Endodermal cell (in vitro differentiated cells): ENCODE measurements at places on chromosomes 1 and 21.
A peak's percentile ranks its signal among the peaks of the same experiment; 100 is the strongest.

GRCh38 chr1:214362188-214362882, 81.4 kb downstream of the SMYD2 start:
- DNase-seq: peak; percentile 26

DNA sequence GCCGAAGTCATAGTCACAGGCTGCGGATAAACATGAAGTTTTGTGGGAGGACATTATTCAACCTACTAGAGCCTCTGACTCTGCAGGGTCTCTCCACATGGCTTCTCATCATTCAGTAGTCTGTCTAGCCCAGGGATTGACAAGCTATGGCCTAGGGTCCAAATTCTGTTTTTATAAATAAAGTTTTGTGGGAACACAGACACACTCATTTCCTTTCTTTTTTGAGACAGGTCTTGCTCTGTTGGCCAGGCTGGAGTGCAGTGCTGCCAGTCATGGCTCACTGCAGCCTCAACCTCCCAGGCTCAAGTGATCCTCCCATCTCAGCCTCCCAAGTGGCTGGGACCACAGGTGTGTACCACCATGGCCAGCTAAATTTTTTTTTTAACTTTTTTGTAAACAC, 8.1 kb upstream of the ENO1 start:
- no peak for DNase-seq

DNA sequence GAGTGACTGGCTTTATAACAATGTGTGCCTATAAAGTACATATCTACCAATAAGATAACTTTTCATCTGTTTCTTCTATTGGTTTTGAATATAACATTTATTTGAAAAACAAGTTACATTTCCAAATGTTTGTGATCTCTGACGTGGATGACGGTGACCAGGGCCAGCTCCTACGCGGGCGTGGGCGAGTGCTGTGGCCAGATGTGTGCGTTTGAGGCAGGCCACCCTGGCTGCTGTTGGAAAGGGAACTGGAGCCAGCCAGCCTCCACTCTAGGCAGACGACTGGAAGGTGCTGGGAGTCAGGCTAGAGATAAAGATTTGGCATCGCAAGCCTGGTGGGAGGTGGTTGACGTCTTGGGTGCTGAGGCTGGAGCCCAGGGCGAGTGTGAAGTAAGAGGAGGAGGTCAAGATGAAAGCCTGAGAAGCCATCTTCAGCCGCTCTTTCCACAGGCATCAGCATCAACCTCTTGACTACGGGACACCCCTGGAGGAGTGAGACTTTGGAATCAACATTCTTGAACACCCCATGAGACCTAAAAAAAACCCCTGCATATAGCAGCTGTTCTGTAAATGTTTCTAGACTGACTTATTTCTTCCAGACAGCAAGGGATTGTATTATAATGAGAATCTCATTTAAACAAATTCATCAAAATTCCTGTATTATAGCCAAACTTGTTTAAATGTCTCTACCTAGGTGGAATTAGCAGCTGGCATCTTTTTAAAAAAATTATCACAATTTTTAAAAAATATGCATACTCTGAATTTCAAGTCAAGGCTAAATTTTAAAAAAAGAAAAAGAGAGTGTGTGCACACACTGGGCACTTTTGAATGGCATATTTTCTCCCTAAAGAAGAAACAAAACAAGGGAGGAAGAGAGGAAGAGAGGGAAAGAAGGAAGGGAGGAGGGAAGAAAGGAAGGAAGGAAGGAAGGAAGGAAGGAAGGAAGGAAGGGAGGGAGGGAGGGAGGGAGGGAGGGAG, 112.5 kb upstream of the SLC44A3 start:
- peak; percentile 45 for DNase-seq

DNA sequence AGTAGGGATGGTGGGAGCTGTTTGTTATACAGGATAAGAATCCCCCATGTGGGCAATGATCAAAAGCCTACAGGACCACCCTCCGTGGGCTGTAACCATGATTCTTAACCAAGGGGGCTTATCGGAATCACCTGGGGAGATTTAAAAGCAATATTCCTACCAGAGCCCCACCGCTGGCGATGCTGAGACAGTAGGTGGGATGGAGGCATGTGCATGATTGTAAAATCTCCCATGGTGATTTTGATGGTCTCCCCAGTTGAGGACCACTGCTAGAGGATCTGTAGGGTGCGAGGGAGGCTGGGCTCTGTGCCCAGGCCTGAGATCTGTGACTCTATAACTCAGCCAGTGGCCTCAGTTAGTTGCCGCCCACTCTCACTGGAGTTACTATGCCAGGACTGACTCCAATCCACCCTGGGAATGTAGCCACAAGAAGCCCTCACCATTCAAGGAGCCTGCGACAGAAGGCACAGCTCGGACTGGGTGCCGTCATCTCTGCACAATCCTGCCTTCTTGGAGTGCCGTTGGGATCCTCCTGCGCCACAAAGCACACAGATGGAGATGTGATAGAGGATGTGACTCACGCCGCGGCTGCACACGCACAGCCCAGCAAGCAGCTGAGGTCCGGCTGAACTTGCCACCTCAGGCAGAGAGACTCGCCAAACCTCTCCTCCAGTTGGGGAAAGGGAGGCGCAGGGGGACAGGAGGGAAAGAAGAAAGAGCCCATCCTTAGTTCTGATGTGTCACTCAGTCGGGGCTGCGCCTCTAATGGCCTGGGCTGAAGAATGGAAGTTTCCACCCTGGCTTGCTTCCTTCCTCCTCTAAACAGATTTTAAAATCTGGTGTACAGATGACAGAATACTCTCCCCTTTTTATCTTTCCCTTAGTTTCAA, 26.5 kb downstream of the AKNAD1 start:
- no peak for DNase-seq

DNA sequence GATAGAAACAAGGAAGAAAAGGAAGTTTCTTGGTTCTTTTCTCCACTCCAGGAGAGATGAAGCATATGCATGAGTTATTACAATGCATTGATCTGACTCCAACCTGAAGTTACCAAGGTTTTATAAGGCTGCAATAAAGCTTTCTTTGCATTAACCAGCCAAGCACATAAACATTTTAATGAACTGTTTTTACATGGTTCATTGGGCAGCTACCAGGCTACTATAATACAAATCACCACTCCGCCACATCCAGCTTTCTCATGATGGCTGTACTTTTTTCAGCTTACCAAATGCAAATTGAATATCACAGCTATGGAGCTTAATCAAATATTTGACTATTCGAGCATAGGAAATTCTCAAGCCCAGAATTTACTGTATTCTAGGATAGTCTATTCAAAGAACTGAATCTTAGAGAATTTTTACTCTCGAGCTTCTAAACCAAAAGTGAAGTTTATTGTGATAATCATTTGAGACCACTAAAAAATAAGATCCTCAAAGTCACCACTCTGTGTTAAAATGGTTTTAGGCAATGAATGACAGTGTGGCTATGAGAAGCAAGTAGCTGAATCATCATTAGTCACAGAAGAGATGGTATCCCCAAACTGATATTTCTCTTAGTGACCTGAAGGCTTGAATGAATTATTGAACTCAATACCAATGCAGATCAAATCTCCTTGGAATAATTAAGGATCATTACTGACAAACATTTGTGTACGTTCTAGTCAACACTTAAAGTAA, 58.6 kb upstream of the ZNF281 start:
- no peak for DNase-seq

DNA sequence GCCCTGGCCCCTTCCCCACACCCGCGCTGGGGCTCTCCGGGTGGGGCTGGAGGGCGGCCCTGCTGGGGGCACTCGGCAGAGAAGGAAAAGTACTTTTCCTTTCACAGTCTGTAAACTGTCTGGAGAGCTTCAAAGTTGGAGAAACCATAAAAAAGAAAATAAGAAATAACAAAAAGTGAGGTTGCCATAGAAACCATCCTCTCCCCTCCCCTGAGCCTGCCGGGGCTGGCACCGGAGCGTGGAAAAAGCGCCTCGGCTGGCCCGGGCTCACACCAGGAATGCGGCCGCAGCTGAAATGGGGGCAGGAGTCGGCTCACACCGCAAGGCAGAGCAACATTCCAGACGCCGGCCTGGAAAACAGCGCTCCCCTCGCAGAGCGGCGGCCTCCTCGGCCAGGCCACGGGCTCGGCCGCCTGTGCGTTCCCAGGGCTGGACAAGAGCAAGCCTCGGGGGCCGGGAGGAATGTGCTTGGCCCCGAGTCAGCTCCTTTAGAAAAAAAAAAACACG, 69.2 kb downstream of the MORN1 start:
- peak; percentile 69 for DNase-seq

DNA sequence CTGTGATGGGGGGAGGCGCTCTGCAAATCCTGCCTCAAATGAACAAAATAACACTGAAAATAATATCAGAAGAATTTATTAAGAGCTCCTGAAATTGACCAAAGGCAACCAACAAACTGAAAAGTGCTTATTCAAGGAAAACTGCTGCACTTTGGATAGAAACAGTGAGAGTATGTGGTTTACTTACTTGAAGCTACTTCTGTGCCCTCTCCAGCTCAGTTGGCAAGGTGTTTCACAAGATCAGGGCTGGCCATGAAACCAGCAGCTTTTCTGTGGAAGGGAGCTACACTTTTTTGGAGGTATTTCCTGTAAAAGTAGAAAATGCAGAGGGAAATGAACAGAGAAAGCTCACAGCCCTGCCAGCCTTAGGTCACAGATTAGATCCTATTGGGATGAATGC, 310.0 kb upstream of the SPAG17 start:
- no peak for DNase-seq

DNA sequence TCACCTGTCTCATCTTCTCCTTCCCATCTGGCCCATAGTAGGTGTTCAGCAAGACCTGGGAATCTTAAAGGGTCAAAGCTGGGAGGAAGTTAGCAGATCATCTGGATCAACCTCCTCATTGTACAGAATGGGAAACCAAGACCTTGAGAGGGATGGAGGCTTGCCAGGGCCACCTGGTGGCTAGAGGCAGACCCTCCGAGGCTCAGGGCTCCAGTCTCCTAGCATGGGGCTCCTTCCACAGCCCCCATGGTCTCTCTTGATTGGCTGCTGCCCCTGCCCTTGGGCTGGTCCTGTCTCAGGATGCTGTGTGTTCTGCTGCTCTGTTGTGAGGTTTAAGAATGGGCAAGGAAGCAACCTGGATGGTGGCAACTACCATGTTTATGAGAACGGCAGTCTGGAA, 68.7 kb upstream of the CNTN2 start:
- peak; percentile 70 for DNase-seq

GRCh38 chr1:244052016-244052727, 1.1 kb downstream of the ZBTB18 start:
- DNase-seq: peak; percentile 53

- DNase-seq: no peak
These were observed 65.6 kb downstream of the RGSL1 start for GRCh38 chr1:182515556-182515955.

DNA sequence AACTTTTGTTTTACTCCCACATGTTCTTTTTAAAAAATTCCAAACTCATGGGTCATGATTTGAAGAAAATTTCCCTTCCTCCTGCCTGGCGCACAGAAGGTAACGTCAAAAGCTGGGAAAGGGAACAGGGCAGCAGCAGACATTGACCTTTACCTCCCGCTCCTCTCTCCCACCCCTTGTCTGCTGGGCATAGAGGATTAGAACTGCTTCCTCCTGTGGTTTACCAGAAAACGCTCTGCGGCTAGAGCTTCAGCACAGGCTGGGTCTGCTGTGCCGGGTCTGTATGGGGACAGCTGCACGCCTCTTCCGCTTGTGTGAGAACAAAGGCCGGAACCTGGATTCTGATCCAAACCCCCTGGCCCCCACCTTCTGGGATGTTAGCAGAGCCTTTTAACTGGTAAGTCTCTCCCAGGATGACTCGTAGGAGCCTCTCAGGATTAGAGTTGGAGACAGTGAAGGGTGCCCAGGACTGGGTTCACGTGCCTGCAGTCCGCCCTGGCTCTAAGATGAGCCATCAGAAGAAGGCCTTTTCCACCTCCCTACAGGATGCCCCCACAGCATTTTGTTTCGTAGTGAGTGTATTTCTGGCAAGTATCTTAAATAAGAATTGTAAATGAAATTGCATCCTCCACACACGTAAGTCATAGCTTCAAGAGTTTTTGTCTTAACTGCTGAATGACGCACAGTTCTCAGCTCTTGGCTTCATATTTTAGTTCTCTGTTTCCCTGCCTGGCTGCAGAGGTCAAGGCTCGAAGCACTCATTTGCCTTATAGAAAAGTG, 5.2 kb downstream of the H6PD start:
- DNase-seq: no peak

GRCh38 chr1:46364612-46365011, 24.0 kb downstream of the NSUN4 start:
- DNase-seq: no peak

DNA sequence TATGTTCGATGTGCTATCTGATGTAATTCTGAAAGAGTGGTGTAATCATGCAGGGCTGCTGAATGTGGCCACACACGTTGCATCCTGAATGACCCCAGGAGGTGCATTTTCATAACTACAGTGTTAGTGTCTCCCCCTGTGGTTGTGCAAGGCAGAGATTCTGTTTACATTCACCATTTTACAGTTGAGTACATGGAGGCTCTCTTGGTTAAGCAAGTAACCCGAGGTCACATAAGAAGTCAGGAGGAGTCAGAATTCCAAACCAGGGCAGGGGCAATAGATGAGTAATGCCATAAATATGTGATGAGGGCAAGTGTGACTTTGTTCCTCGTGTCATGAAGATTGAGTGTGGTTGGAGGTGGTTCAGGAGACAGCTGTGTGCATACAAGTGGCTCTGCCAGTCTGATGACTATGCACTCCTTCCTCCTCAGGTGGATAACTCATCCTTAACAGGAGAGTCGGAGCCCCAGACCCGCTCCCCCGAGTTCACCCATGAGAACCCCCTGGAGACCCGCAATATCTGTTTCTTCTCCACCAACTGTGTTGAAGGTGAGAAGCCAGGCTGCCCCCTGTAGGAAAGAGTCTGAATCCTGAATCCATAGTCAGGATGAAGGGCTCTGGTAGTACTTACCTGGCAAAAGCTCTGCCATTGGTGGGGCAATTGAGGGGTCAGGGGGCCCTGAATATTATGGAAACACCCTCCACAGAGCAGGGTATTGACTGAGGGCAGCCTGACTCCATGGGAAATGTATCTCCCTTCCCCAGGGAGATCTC, 9.3 kb downstream of the ATP1A2 start:
- peak; percentile 62 for DNase-seq

- DNase-seq: peak; percentile 97
These were observed at the start of gene SMPDL3B for GRCh38 chr1:27934818-27935549. TSS of gene SMPDL3B (plus strand) at chr1:27935000. CDS start at chr1:27935184, 184 bp downstream.

DNA sequence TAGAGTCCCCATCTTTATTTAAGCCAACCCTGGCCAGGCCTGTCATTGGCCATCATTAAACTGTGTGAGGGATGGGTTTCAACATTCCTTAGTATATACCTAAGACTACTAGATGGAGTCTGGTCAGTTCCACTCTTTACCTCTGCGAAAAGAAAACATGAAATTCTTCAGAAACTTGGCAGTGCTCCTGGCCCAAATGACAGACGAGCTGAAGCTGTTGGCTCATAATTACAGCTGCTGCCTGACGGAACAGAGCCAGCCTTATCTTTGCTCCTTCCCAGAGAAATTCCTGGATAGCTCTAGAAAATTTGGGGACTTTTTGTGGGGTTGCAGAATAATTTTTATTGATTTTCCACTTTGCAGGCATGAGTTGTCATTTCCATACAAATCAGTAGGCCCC, 30.4 kb downstream of the NPHS2 start:
- no peak for DNase-seq
